CD4-positive, alpha-beta T cell treated with Interferon alpha-2 for 1 hour (primary cell): ENCODE measurements at places on chromosomes 1 and 21.
A peak's percentile ranks its signal among the peaks of the same experiment; 100 is the strongest.

DNA sequence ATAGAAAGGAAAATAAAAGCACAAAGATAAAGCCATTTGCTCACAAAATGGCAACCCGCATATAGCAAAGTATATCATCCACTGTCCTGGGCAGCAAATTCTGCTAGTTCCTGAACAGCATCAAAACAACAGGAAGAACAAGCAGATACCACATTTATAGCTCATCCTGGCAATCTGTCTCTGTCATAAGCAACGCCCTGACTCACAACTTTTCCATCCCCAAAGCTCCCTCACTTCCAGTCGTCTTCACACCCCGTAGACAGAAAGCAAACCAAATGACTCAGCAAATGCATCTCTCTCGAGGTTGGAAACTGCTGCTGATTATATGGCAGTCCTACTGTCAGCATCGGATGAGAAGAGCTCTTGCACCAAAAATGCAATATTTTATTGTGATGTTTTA lies 65.8 kb downstream of the AK5 start:
- no peak for DNase-seq

GRCh38 chr1:234400773-234401172 lies 27.5 kb downstream of the COA6 start:
- DNase-seq, result no peak

DNA sequence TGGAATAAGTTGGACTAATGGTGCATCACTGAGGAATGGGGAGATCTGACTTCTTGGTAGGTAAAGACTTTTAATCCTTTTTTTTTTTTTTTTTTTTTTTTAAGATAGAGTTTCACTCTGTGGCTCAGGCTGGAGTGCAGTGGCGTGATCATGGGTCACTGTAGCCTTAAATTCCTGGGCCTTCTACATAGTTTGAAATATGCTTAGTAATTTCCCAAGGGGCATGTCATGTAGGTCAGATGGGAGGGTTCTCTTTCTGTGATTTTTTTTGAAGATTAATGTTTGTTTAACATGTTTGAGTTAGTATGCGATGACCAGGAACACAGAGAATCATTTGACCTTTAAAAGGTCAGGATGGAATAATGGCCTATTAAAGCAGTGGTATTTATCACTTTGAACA lies 129.1 kb downstream of the S1PR1 start:
- DNase-seq, result no peak

GRCh38 chr1:226599636-226600238 lies 51.2 kb downstream of the STUM start:
- DNase-seq, result no peak

DNA sequence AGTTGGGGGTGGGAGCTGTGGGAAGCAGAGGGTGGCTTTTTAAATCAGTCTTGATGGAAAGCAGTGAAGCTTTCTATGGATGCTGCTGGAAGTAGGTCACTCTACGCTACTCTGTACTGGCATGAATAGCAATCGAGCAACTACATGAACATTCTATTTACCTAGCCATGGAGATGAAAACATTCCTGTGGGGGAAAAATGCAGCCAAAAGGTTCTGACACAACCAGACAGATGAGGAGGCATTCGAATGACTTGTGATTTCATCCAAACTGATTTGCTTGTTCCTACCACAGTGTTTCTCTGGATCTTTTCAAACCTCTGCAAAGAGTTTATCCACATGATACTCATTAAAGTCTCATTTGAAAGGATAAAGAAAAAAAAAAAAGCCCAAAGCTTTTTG lies 95.0 kb downstream of the ASTN1 start:
- no peak for DNase-seq

- DNase-seq, result no peak
Observed at GRCh38 chr1:92461364-92462097, 25.2 kb downstream of the GFI1 start.

- DNase-seq, result no peak
Observed at GRCh38 chr1:171279234-171279633, 30.9 kb downstream of the FMO1 start.

DNA sequence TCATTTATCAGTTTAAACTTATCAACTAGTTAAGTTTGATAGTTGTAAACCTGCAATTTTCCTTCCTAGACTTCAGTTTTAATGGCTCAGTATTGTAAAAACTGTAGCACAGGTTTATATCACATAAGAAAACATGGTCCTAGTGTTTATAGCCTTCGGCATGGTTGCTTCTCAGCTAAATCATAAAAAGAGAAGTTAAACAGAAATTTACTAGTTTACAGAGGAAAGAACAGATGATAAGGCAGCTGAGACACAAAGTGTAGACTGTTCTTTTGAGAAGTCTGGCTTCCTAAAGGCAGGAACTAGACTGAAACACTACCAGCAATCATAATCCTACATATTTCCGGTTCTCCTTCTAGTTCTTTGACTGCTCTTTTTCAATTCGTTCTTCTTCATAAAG lies 39.8 kb downstream of the WNT2B start:
- DNase-seq, result no peak

- no peak for DNase-seq
Observed at GRCh38 chr1:222896630-222897526, 82.0 kb downstream of the DISP1 start.

DNA sequence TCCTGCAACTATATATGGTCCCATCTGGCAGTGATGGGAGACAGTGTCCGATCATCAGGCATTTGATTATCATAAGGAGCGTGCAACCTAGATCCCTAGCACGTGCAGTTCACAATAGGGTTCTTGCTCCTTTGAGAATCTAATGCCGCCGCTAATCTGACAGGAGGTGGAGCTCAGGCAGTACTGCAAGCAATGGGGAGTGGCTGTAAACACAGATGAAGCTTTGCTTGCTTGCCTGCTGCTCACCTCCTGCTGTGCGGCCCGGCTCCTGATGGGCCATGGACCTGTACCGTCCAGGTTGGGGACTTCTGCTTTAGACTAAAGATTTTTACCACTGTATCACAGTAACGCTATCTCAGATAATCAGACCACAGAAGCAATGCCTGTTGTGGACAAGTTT lies 63.8 kb downstream of the TGFB2 start:
- DNase-seq, result no peak

DNA sequence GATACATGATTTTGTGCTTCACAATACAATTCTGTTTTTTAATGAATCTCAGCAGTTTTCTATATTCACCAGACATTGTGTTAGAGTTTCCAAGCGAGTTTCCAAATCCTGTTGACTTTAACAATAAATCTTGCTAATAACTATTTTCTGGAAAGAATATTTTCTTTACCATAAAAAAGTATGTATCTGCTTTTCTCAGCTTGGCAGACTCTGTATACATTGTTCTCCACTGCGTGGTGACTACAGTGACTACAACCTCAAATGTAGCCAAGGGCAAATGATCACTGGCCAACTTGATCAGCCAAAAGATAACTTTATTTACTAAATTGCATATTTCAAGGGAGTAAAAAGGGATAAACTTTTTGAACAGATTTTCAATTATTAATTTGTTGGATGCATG lies 325.9 kb upstream of the ADAMTS5 start:
- no peak for DNase-seq

GRCh38 chr1:69320757-69321211 lies 246.9 kb upstream of the LRRC7 start:
- DNase-seq, result no peak

- no peak for DNase-seq
Observed at GRCh38 chr1:19640363-19641316, 3.5 kb upstream of the NBL1 start.

GRCh38 chr1:28102189-28102588 lies 13.8 kb upstream of the EYA3 start:
- no peak for DNase-seq

DNA sequence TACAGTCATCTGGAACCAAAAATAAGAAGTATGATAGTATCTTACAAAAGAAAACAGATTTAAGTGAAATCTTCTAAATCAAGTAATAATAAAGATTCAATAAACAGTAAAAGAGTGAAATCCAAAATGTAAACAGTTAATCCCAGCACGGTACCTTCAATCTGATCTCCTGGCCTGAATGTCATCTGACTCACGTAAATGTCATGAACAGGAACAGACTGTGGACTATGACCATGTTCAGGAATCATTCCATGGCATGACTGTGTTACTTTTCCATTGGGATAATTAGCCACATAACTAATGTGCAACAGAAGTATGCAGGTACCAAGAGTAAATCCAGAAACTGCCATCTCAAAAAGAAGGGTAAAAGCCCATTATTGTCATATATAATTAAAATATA lies 18.0 kb downstream of the FRRS1 start:
- DNase-seq, result no peak

- no peak for DNase-seq
Observed at GRCh38 chr1:233520261-233521191, 93.4 kb upstream of the KCNK1 start.

DNA sequence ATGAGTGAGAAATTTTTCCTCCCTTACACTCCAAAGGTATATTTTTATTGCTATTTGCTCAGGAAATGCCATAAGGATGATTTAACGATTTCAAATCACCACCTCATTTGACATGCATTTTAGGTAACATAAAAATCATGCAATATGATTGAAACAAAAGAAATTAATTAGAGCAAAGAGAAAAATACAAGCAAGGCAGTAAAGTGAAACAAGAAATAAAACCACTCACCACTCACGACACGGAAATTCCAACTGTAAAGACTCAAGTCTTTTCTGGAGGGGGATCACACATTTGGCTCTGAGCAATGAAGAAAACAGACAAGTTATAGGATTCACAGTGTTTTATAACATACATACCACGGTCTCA lies 86.8 kb upstream of the ARHGAP29 start:
- no peak for DNase-seq

GRCh38 chr21:37863842-37864241 lies 52.4 kb downstream of the KCNJ6 start:
- DNase-seq, result peak; percentile 57

DNA sequence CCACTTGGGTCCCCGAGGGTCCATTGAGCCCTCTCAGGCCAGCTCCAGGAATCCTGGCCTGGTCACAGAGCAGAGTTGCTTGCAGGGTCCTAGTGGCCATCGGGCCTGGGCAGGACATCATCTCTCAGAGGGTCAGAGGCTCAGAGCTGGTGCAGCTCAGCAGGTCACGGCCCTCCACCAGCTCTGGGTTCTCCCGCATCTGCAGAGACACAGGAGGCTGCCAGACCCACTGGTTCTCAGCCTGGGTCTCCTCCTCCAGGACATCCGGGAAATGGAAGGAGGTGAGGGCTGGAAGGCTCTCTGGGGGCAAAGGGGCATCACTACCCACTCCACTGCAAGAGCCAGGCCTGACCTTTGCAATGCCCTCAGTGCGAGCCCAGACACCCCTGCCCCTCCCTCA lies 6.5 kb downstream of the TMEM54 start:
- no peak for DNase-seq

GRCh38 chr1:168146160-168146539 lies 9.4 kb upstream of the GPR161 start:
- no peak for DNase-seq

- DNase-seq, result no peak
Observed at GRCh38 chr21:40658311-40658710, 188.6 kb downstream of the DSCAM start.

DNA sequence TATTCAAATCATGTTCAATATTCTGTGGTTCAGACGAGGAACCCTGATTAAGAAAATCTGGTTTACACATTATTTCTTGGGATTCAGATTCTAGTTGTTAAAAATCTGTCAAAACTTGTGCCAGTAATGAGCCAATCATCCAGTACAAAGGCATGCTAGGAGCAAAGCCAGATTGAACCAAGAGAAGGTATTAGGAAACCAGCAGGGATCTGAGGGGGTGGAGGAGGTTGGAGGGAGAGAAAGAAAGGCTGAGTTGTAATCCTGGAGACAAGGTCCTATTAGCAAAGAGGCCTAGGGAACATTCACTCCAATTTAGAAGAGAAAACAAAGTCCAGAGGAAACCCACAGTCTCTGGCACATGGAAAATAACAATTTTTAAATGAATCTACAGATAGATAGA lies 352.9 kb downstream of the LTN1 start:
- no peak for DNase-seq

- DNase-seq, result peak; percentile 24
Observed at GRCh38 chr1:51516649-51517158, 2.4 kb downstream of the EPS15 start.

GRCh38 chr1:103363008-103363365 lies 162.5 kb upstream of the RNPC3 start:
- no peak for DNase-seq

- DNase-seq, result no peak
Observed at GRCh38 chr21:42570362-42570761, 56.7 kb downstream of the SLC37A1 start.

- DNase-seq, result no peak
Observed at GRCh38 chr1:18817795-18818435, 41.5 kb downstream of the TAS1R2 start.

- no peak for DNase-seq
Observed at GRCh38 chr1:245707941-245708340, 553.2 kb downstream of the KIF26B start.

- DNase-seq, result no peak
Observed at GRCh38 chr1:235720544-235720943, 71.0 kb upstream of the GNG4 start.

GRCh38 chr1:200206340-200206739 lies 178.8 kb downstream of the NR5A2 start:
- DNase-seq, result no peak

GRCh38 chr1:87887100-87887499 lies 558.4 kb downstream of the LMO4 start:
- DNase-seq, result no peak

- no peak for DNase-seq
Observed at GRCh38 chr21:36551321-36551720, 71.4 kb upstream of the CLDN14 start.

GRCh38 chr1:18398791-18399530 lies 81.8 kb upstream of the KLHDC7A start:
- DNase-seq, result no peak

GRCh38 chr1:248825573-248825908 lies 174 bp downstream of the SH3BP5L start:
- no peak for DNase-seq

GRCh38 chr1:33902486-33903209 lies 38.8 kb downstream of the HMGB4 start:
- no peak for DNase-seq

GRCh38 chr1:101996825-101997465 lies at the start of gene OLFM3:
Gene OLFM3 (minus strand): TSS chr1:101996926.
- no peak for DNase-seq

DNA sequence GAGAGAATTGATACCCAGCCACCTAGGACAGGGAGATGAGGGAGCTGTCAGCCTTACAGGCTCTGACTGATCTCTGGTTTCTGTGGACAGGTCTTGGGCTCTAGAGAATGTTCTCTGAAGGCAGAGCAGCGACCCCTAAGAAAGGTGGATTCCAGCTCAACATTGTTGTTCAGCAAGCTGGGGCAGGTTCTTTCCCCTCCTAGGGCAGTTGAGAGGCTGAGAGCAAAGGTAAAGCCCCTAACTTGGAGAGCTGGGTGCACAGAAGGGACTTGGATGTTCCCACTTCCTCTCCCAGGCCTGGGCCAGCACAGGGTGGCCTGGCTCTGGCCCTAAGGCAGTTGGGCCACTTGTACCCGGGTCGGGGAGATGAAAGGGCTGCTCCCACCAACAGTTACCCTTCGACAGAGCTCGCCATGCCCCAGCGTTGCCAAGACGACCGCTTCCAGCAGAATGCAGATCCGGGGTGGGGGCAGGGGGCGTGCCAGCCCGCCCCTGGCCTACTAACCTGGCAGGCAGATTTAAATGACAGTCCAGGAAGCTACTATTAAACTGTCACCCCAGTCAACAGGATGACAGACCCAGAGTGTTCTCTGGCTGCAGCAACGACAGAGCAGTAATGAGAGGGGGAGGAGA lies 31.6 kb downstream of the LRP8 start:
- DNase-seq, result peak; percentile 10

GRCh38 chr1:147913362-147913942 lies 10.9 kb downstream of the GJA8 start:
- no peak for DNase-seq
